CD4-positive, alpha-beta memory T cell (primary cell): ENCODE measurements at places on chromosomes 5 and 9.

DNA sequence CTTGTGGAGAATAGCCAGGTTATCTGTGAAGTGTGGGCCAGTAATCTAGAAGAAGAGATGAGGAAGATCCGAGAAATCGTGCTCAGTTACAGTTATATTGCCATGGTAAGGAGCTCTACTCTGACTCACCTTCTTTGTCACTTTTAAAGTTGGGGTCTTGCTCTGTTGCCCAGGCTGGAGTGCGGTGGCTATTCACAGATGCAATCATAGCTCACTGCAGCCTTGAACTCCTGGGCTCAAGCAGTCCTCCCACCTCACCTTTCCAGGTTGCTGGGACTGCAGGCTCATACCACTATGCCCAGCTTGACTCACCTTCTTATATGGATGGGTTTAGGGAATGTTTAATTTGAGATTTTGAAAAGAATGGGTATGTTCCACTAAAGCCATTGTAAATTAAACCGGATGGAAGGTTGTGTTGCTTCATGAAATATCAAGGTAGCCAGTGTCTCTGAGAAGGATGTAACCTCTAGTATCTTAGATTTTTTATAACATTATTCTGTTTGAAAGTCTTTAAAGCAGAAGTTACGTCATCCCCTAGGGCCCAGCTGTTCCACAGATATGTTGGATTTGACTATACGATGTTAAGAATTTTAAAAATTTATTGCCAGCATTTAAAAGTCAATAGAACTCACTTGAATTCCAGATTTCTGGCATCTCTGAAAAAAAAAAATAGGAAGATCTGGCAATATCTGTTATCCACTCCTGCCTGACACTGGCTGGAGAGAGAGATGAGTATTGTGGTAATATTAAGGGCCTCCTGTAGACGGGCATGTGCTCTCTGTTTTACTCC is 5.1 kb downstream of the CNOT8 start:
- no peaks in the 10 kb centered on the region for H3K27me3 ChIP-seq
- H3K36me3 ChIP-seq, result peaks cover 29% of the 10 kb centered on the region
- no peak overlapping the region for H3K27ac ChIP-seq
- DNase-seq, result no peak
- peaks cover 38% of the 10 kb centered on the region for H3K4me1 ChIP-seq

DNA sequence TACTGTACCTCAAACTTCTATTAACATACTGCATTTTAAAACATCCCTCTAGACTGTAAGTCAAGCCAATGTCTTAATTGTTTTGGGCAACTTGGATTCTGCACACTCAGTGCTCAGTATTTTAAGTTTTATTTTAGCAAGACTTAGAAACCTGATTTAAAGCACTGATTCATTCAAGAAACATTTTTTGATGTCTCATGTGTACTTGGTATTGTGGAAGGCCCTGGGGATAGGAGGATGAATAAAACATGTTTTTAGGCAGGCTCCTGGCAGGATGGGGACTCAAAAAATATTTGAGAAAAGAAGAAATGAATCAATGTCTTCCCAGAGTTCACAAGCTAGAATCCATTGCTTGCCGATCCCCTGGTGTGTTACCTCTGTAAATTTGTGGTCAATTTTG is 334.0 kb upstream of the PUM3 start:
- no peaks in the 10 kb centered on the region for H3K4me1 ChIP-seq
- H3K36me3 ChIP-seq, result no peaks in the 10 kb centered on the region
- H3K27me3 ChIP-seq, result no peaks in the 10 kb centered on the region

- H3K27ac ChIP-seq, result no peak overlapping the region
- H3K36me3 ChIP-seq, result no peaks in the 10 kb centered on the region
- DNase-seq, result peak; percentile 77
- peaks cover 16% of the 10 kb centered on the region for H3K4me1 ChIP-seq
- no peaks in the 10 kb centered on the region for H3K27me3 ChIP-seq
Measured at GRCh38 chr9:21443849-21444625, 3.8 kb downstream of the IFNA1 start.

GRCh38 chr5:168992016-168992415 is 308.9 kb downstream of the SLIT3 start:
- no peaks in the 10 kb centered on the region for H3K4me1 ChIP-seq
- no peak overlapping the region for H3K27ac ChIP-seq
- no peaks in the 10 kb centered on the region for H3K36me3 ChIP-seq
- no peak overlapping the region for H3K4me3 ChIP-seq
- no peaks in the 10 kb centered on the region for H3K27me3 ChIP-seq
- no peak for DNase-seq

- H3K4me3 ChIP-seq, result no peak overlapping the region
- no peaks in the 10 kb centered on the region for H3K36me3 ChIP-seq
- no peak overlapping the region for H3K27ac ChIP-seq
- H3K4me1 ChIP-seq, result no peaks in the 10 kb centered on the region
- no peak for DNase-seq
Measured at GRCh38 chr5:158940977-158941376, 158.7 kb downstream of the EBF1 start.

DNA sequence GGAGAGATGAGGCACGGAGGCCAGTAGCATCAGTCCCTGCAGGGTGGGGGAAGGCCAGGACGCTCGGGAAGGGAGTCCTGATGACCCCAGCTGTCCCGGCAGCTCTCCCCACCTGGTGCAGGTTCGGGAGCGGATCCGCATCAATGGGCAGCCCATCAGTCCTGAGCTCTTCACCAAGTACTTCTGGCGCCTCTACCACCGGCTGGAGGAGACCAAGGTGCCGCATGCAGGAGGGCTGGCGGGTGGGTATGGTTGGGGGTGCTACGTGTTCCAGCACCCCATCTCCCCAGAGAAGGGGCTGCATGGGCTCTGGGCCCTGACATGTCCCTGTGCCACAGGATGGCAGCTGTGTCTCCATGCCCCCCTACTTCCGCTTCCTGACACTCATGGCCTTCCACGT is 4.2 kb downstream of the FPGS start:
- no peak overlapping the region for H3K4me3 ChIP-seq
- no peaks in the 10 kb centered on the region for H3K27me3 ChIP-seq
- H3K27ac ChIP-seq, result no peak overlapping the region
- peaks cover 27% of the 10 kb centered on the region for H3K36me3 ChIP-seq
- DNase-seq, result no peak

GRCh38 chr5:50325237-50325832 is 115.8 kb downstream of the EMB start:
- DNase-seq, result peak; percentile 28
- H3K27me3 ChIP-seq, result no peaks in the 10 kb centered on the region
- H3K4me1 ChIP-seq, result peaks cover 18% of the 10 kb centered on the region
- H3K36me3 ChIP-seq, result no peaks in the 10 kb centered on the region

GRCh38 chr9:124780060-124780756 is 3.3 kb downstream of the OLFML2A start:
- no peak overlapping the region for H3K27ac ChIP-seq
- no peak overlapping the region for H3K4me3 ChIP-seq
- DNase-seq, result no peak

- no peaks in the 10 kb centered on the region for H3K27me3 ChIP-seq
- H3K27ac ChIP-seq, result no peak overlapping the region
- no peak overlapping the region for H3K4me3 ChIP-seq
Measured at GRCh38 chr5:36396640-36397039, 94.9 kb upstream of the RANBP3L start.

DNA sequence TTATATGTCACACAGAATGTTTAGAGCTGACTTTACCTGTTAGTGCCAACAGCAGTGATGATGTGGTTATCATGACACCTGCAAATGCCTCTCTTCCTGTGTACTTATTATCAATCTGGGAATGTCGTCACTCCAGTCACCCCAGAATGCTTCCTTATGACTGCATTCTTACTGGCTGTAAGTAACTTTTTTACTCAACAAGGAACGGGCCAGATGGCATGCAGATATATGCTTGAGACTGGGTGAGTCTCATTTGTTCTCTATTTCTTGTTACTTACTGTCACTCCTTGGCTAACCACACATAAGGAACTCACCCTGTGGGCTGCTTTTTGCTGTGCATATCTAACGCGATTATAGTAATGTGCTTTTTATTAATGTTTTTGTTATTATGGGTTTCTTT is 385.5 kb upstream of the MEF2C start:
- H3K27ac ChIP-seq, result no peak overlapping the region
- DNase-seq, result no peak
- no peaks in the 10 kb centered on the region for H3K27me3 ChIP-seq
- no peaks in the 10 kb centered on the region for H3K36me3 ChIP-seq

DNA sequence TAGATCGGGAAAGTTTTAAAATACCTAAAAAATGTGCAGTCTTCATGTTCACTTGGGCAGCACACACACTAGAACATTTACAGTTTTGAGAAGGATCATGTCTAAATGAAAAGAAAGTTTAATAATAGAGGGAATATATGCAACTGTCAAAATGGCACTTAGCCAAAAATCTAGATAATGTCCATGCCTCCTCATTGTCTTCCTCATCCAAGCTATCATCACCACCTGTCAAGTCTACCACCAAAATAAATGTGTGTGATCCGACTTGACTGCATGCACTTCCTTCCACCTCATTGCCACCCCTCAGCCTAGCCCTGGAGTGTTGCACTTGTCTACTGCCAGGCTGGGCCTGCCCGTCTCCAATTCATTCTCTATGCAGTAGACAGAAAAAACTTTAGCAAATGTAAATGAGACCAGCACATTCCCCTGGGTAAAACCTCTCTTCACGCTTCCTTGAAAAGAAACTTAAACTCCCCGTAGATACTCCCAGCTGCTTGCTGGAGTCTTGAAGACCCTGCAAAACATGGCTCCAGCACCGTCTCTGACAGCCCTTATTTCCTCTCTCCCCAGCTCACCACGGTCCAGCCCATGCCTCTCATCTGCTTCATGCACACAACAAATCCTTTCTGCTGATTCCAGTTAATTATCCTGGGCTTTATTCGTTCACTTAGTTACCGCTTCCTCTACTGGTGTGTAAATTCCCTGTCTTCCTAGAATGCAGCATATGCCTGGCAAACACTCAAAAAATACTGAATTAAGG is 66.9 kb downstream of the FANCC start:
- no peaks in the 10 kb centered on the region for H3K27me3 ChIP-seq
- H3K4me3 ChIP-seq, result no peak overlapping the region
- H3K27ac ChIP-seq, result no peak overlapping the region
- H3K4me1 ChIP-seq, result no peaks in the 10 kb centered on the region
- no peak for DNase-seq
